ENCODE measurements at places on chromosomes 7 and 10. TPM values are rescaled to one million over a fixed set of nuclear protein-coding genes. Genes with fewer than 3 reads are reported as not detected.

The ARID5B gene
- total RNA-seq: 18.0 TPM

The ZNF853 gene
- total RNA-seq: 1.0 TPM

The CYP3A7 gene
- not detected for total RNA-seq

The DYDC2 gene
- not detected for total RNA-seq

The RPP38 gene
- total RNA-seq: 19.0 TPM

The MYH16 gene
- not detected for total RNA-seq
